Renal cortex interstitium (tissue), 15 donors: ENCODE measurements at places on chromosomes 3 and 15. TPM values are rescaled to one million over a fixed set of nuclear protein-coding genes. Genes with fewer than 3 reads are reported as not detected.

Gene SLC9A9
- polyA plus RNA-seq, result 5.6 TPM

Gene SLC38A3
- polyA plus RNA-seq, result 7.2 TPM

Gene WDR93
- 2.9 TPM for polyA plus RNA-seq

Gene GOLGA6L7
- polyA plus RNA-seq, result 0.32 TPM

DNA sequence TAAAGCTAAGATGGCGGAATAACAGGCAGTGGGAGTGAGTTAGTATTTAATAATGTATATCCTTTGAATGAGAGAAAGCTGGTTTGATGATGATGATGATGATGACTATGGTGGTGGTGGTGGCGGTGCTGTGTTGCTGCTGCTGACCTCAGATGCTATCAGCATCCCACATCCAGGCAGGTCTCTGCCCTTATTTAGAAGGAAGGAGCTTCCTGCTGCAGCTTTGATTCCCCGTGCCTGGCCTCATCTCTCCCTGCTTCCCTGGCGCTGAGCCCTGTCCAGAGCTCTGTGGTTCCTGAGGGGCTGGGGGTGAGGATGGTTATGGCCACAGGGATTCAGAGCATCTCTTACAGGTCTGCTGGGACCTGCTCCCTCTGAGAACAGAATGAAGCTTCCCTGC lies 73.1 kb downstream of the RAB11A start:
- DNase-seq, result no peak

- no peak for DNase-seq
Observed at GRCh38 chr3:115139072-115139471, 8.0 kb downstream of the ZBTB20 start.
